ENCODE measurements at places on chromosomes 4 and X.

DNA sequence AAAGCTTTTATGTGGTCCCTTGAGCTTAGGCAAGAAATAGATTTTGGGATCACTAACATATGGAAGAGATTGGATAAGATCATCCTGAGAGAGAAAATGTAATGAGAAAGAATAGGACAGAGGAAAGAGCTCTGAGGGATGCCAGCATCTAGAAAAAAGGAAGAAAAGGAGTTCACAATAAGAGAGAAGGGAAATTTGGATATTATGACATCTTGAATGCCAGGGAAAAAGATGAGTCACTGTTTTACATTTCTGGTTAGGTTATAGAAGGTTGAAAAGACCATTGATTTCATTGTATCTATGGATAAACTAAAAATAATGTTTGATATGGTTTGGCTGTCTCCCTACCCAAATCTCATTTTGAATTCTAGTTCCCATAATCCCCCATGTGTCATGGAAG is 208.5 kb downstream of the MAD2L1 start:
- DNase-seq = no peak

DNA sequence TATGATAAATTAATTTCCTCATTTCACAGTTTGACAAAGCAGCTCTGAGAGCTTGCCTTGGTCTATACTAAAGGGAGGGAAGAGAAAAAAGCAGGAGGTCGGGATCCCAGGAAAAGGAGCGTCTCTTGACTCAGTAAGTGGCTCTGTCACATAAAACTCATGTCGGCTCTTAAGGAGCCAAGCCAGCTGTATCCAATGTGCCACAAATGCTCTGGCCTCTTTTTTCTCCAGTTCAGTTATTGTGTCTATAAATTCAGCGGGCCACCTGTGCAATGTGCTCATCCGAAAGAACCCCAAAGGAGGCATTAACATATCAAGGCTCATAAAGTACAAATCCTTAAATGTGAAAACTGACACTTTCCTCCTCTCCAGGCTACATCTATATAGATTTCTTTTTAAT is 337.7 kb upstream of the FAM241A start:
- no peak for DNase-seq

DNA sequence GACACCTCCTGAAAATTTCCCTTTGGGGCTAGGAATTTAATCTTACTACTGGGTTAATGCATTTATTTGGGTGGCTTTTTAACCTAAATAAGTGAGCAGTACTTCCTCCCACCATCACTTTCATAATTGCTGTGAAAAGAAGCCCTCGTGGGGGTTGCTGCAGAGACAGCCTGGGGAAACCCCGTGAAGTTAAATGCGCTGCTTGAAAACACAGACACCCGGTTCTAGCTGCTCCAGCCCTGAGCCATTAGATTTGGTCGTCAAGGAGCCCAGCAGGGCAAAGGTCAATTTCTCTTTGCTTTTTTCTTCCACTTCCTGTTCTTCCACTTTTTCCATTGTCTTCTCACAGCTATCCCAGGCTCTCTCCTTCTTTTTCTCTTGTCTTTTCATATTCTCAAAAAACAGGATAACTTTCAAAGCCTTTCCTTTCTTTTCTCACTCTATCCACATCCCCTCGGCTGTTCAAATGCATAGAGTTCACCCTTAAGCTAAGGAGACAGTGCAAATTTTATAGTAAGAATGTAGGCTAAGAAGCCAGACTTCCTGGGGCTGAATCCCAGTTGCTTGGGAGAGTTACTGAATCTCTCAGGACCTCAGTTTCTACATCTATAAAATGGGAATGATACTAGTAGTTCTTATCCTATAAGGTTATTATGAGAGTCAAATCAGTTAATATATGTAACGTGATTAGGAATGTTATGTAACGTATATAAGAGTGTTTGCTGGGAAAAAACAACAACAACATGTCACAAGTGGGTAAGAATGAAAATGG is 91.5 kb upstream of the ZNF827 start:
- DNase-seq = no peak

DNA sequence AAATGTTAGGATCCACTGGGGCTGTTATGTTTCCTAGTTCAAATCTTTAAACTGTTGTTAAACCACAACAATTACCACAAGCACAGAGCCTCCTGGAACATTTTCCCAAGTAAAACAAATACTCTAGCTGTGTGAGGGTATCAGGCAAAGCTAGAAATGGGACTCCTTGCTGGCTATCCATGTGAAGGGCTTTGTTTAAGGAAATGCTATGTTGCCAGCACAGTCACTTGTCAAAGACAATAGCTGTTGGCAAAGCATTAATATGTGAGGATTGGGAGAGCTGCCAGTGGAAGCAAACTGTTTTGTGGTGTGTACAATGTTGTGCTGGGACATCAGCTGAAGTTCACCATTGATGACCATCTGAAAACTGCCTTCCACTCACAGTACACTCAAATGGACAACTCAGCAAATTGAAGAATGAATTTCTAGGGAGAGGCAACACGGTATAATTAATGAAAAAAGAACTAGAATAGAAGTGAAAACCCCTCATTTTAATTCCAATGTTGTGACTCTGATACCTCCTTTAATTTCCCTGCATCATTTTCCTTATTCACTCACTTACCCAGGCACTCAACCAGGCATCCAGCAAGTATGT is 100.8 kb downstream of the ANXA3 start:
- no peak for DNase-seq

- no peak for DNase-seq
These were observed 714.2 kb upstream of the PCDH7 start for GRCh38 chr4:30005995-30006394.

- no peak for DNase-seq
These were observed 139.8 kb downstream of the CLCN4 start for GRCh38 chrX:10296576-10296975.

DNA sequence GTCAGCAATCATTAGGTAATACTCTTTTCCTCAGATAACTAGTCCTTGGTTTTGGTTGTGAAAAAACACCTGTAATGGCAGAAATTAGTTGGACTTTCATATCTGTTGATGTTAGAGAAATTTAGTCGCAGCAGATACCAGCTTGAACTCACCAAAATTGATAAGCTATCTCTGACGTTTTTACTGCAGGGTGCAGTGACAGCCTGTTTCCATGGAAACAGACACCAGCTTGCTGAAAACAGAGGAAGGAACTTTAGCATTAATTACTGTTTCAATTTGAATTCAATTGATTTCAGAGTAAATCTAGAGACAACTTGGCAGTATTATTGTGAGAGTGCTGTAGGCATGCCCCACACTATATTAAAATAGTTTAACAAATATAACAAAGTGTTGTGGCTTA is 246.5 kb downstream of the PPP1R2C start:
- DNase-seq = no peak

DNA sequence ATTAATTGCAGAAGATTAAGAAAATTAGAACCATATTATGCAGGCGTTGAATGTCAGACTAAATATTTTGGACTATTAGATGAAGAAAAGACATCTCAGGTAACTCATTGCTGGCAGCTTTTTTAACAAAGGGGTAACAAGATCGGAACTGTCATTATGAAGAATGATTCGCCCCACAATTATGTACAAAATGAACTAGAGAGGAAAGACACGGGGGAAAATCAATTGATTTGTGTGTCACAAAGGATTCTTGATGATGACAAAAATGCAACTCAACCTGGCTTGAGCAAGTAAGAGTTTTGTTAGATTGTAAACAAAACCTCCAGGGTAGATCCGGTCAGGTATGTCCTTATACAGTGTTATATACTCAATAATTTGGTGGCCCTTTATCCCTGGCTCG is 12.5 kb upstream of the DCLK2 start:
- DNase-seq = no peak

DNA sequence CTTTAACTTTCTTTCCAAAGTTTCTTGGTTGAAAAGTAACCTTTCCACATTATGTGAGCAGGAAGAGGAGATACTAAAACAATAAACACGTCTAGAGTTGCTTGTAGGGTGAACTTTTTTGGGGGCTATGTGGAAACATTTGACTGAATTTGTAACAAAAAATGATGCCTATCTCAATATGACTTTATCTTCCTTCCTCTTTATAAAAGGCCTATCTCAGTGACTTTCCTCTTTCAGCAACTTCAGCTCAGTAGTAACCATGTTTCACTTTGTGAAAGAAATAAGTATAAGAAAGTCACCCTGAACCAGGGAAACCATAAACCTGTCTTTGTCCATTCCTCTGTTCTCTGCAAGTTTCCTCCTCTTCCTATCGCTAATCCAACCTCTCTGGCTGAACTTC is 124.7 kb upstream of the TMEM164 start:
- DNase-seq = no peak

- DNase-seq = no peak
These were observed 101.9 kb downstream of the SLIT2 start for GRCh38 chr4:20353646-20354045.

GRCh38 chr4:40734497-40734896 is 15.3 kb upstream of the NSUN7 start:
- DNase-seq = no peak

- no peak for DNase-seq
These were observed 21.5 kb downstream of the JADE1 start for GRCh38 chr4:128830906-128831503.

DNA sequence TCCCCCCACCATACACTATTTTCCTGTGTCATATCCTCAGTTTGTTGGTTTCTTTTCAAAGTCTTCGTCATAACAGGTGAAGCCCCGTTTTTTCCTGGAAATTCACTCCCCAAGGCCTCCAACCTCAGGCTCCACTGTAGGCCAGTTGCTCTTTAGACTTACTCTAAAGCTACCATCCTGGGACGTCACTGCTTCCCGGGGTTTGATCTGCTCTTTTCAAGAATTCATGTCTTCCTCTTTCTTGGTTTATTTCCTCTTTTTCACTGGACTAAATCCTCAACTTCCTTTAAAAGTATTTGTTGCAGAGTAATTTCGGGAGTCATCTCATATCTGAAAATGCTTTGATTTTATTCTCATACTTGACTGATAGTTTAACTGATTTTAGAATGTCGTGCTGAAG is 6.5 kb upstream of the SERTM2 start:
- no peak for DNase-seq

GRCh38 chrX:68177542-68177941 is 255.8 kb downstream of the OPHN1 start:
- no peak for DNase-seq

GRCh38 chr4:10164877-10165283 is 48.3 kb upstream of the WDR1 start:
- peak; percentile 20 for DNase-seq

GRCh38 chr4:136864604-136865185 is 667.6 kb downstream of the PCDH18 start:
- no peak for DNase-seq

DNA sequence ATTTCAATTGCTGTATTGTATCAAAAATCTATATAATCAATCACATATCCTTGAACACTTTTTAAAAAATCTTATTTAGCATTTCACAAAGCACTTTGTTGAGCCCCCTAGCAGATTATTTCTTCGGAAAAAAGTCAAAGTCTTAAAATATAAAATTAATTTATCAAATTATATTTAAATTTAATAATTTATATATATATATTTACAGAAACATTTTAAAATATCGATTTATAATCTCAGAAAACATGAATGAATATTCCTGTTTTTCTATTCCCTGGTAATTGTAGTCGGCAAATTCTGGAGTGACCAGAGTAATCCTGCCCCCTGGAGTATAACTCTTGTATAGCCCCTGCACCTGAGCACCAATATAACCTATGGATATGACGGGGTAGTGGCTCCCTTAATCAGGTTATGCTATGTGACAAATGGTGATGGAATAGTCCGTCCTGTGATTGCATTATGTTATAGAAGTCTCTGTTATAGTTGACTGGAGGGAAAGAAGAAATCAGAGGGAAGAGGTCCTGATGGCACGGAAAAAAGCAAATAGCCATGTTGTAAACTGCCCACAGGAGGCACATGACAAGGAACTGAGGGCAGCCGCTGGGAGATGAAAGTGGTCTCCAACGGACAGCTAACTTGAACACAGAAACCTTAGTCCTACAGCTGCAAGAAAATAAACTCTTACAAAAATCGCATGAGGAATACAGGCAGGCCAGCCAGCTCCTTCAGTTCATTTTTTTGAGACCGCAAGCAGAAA is 1092.3 kb downstream of the ARAP2 start:
- DNase-seq = no peak

GRCh38 chr4:78423790-78424189 is 127.8 kb upstream of the ANXA3 start:
- DNase-seq = no peak

- DNase-seq = no peak
These were observed 102.6 kb upstream of the PDE5A start for GRCh38 chr4:119731146-119731742.

GRCh38 chr4:2290488-2290887 is 28.6 kb upstream of the MXD4 start:
- DNase-seq = no peak

- DNase-seq = no peak
These were observed 3.9 kb upstream of the PDLIM5 start for GRCh38 chr4:94447754-94448411.

DNA sequence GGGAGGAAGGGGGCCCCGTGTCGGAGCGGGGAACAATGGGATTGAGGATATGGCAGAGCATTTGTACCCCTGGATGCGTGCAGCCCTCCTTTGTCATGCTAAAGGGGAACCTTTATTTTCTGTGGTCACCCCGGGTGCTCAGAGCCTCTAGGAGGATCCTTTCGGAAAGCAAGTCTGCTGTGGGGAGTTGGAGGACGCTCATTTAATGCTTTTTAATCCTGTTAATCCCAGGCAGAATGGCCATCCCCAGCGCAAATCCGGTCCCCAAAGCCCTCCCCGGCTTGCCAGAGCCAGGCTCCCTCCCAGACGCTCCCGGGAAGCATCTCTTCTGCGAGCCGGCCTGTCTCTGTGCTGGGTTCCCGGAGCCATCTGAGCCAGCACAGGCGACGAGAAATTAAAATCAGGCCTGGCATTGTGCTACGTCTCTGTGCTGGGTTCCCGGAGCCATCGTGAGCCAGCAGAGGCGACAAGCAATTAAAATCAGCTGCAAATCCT is 113.2 kb upstream of the PPP2R3B start:
- no peak for DNase-seq

GRCh38 chrX:38271154-38271716 is 50.6 kb upstream of the SRPX start:
- no peak for DNase-seq

GRCh38 chr4:140689623-140690022 is 66.6 kb downstream of the TBC1D9 start:
- no peak for DNase-seq

DNA sequence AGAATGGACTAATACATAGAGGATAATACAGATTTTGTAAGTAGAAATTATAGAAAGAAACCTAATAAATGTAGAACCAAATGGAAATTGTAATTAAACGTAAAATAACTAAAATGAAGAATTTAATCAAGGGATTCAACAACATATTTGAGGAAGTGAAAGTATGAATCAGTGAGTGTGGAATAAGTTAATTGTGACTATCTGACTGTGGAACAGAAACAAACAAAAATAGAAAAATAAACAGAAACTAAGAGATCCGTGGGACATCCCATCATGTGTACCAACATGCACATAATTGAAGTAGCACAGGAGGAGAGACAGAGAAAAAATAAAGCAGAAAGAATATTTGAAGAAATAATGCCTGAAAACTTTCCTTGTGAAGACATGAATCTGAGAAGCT is 208.6 kb upstream of the TACR3 start:
- no peak for DNase-seq
